ENCODE measurements at places on chromosomes 11 and 22.

GRCh38 chr11:92501066-92501739 lies 276.6 kb downstream of the FAT3 start:
- DNase-seq: no peak

- DNase-seq: no peak
Observed at GRCh38 chr22:50737728-50738648, at the start of gene ACR. Gene ACR, plus strand, starts transcription at chr22:50738204. Its CDS starts 32 bp downstream, at chr22:50738236.

DNA sequence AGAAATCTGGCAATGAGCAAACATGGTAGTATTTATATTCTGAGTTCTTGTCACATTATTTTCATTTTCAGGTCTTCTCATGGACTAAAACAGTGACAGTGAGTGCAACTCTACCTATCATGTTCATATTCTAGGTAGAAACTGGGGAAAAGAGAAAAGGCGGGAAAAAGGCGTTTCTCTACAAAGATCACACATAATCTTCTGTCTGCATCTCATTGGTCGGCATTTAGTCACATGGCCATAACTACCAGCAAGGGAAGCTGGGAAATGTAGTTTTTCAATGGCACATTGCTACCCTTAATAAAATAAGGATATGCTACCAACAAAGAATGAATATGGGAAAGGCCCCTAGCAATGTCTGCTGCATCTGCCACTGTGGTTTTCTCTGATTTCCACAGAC lies 57.6 kb upstream of the B3GAT1 start:
- DNase-seq: no peak

DNA sequence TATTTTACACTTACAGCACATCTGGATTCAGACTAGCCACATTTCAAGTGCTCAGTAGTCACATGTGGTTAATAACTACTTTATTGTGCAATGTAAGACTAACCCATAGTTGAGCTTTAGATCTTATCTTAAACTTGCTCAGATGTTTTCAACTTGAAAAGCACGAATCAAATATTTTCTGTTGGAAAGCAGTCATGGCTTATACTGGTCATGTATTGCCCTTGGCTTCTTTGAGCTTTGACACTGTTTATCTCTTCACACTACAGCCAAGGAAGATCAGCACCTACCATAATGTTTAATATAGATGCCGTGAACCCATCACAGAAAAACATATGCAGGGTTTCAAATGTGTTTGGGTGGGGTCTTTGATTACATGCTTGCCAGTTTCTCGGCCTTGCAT lies 4.4 kb downstream of the RBX1 start:
- DNase-seq: no peak

- no peak for DNase-seq
Observed at GRCh38 chr11:10002221-10002620, 291.8 kb downstream of the SBF2 start.

DNA sequence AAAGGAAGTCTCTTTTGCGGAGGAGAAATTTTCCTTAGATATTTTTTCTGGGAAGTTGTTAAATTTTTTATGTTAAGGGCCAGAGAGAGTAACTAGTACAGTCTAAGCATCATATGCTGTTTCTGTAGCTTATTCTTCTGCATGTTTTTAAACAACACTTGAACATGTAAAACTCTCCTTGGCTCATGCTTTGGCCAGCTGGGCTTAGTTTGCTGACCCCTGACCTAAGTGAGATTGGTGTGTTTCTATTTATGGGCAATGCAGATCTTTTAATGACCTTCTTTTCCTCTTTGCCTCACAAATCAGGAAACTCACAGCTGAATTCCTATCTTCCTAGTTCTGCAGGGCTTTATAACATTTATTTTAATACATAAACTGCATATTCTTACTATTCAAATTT lies 942.5 kb downstream of the OPCML start:
- DNase-seq: no peak

GRCh38 chr11:57638811-57639320 lies 10.8 kb downstream of the YPEL4 start:
- DNase-seq: no peak

DNA sequence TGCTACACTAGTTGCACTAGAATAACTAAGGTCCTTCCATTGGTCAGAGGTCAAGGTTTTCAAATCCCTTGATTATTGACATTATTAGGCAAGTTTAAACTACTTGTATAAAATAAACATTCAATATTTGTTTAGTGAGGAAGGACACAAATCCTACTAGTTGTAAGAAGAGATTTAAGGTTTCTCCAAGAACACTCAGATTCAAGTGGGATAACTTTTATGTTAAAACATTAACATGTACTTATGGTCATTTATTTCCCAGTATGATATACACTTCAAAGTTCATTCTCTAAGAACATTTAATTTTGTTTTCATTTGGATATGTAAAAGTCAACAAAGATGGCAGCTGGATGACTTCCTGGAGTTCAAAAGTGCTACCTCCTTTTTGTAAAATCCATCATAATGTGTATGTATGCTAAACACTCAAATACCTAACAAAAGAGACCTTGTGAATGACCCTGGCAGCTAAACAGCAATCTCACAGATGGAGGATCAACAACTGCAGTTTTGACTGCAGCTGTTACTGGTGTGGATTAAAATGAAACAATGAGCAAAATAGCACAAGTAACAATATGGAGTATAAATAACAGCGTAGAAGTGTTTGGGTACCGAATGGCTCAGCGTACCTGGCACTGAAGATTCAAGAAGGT lies 1.5 kb downstream of the CCDC90B start:
- DNase-seq: no peak

DNA sequence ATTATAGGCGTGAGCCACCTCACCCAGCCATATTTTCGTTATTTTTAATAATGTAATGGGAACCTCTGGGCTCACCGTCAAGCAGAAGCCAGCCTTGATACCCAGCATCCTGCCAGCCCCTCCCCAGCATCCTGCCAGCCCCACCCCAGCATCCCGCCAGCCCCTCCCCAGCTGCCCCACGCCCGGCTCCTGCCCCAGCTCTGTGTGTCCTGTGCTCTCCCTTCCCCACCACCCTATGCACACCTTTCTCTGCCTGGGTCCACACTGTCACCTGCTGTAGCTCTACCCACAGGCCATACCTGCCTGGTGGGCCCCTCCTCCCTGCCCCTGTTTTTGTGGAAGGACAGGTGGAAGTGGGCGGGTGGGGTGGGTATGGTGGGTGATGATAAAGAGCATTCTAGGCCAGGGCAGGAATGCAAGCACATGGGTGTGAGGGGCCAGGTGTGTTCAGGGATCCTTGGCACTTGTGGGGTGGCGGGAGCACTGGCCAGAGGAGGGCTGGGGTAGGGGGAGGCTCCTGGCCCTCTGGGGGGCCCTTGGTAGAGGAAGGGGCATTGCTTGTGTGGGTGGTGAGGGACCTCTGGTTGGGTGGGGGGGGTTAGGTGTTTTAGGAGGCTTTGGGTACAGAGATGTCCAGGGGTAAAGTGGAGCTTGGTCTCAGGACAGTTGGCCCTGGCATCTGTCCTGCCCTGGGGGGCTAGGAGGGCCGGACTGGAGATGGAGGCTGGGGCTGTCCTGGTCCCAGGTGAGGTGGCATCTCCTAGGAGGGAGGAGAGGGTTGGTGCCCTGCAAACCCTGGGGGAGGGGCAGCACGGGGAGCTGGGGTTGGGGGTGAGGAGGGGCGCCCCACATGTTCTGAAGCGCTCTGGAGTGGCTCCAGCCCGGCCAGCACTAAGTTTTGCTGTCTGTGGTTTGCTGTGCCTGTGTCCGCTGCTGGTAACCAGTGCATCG lies 25.9 kb upstream of the GRAMD4 start:
- DNase-seq: no peak

DNA sequence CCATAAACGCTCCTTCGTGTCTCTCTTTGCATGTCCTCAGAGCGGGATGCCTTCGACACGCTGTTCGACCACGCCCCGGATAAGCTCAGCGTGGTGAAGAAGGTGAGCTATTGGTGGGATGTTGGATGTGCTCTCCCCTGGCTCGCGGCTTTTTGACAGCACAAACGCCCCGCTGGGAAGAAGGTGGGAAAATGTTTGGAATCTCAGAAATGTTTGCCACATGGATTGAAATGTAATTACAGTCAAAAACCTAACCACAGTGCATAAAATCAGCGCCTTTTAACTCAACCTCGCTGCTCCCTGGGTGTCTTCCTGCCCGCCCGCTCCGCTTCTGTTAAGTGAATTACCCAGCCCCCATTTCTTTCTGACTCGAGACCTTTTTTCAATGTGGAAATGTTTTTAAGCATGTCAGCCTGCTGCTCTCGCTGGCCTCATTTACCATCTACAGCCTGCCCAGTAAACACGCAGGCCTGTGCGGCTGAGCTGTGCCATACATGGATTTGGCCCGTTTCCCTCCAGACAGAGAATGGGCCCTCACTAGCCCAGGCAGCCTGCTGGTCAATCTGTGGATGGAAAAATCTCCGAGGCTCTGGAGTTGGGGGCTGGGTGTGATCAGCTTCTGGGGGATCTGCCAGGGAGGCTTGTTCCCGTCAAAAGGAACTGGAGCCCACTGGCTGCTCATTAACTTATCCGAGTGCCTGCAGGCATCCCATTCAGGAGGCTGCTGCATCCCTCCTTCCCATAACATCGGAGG lies 32.7 kb upstream of the PARVG start:
- DNase-seq: no peak

DNA sequence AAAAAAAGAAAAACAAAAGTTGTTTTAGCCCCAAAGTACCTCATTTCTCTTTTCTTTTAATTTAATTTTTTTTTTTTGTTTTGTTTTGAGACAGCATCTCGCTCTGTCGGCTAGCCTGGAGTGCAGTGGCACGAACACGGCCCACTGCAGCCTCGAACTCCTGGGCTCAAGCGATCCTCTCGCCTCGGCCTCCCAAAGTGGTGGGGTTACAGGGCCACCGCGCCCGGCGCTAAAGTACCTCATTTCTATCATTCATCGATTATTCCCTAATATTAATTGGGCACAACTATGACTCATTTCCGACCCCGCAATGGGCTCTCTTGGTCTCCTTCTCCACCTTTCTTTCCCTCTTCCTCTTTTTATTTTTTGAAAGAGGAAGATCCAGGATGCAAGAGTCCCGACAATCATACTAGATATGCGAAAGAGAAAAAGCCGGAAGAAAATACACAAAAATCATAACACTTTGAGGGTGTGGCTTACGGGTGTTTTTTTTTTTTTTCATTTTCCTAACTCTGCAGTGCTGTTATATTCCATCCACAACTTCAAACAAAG lies 475 bp upstream of the AIP start:
- DNase-seq: no peak

- DNase-seq: no peak
Observed at GRCh38 chr11:35066783-35067423, 72.1 kb upstream of the CD44 start.

- no peak for DNase-seq
Observed at GRCh38 chr22:25160120-25160996, 39.3 kb upstream of the CRYBB3 start.
